ENCODE measurements at places on chromosomes 12 and 14.

DNA sequence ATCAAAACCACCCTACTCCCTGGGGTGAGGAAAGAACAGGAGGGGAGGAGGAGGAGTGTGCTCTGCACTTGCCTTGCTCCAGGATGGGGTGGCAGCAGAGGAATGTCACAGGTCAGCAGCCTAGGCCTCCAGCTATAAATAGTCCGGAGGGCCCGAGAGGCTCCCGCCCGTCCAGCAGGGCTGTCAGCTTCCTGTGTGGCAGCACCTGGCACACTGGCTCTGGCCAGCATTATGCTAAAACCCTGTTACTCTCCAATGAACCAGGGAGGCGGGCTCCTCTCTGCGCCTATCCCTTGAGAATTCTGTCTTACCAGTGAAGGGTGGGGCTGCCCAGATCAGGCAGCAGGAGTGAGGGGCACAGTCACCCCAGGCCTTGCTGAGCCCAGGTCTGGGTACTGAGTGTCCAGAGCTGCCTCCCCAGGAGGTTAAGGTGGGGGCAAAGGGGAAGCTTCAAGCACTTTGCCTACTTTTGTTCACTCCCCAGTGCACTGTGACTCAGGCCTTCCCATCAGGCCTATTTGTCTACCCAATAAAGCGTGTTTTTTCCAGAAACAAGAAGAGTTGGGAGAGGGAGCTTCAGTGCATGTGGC is 1.2 kb upstream of the COX14 start:
- no peak for DNase-seq

GRCh38 chr12:107178776-107179175 is 85.4 kb upstream of the CRY1 start:
- DNase-seq = no peak

- no peak for DNase-seq
Observed at GRCh38 chr12:41474001-41474400, 285.9 kb downstream of the PDZRN4 start.

DNA sequence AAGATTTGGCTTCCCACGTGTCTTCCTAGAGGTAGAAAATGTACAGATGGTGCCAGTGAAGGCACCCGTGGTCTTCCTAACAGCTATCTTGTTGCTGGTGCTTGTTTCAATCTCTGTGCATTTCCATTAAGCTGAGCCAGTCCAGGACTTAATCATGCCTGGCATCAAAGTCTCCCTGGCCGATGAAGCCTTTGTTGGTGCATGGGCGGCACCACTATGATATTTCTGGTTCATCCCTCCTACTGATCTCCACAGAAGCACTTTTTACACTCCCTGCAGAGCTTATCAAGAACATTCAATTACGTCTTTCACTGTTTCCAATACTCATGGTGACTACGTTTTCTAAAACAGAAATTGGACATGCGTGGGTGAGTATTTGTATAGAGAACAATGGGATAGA is 128.4 kb downstream of the TTC8 start:
- no peak for DNase-seq

- no peak for DNase-seq
Observed at GRCh38 chr12:56377310-56377988, 14.8 kb upstream of the APOF start.

DNA sequence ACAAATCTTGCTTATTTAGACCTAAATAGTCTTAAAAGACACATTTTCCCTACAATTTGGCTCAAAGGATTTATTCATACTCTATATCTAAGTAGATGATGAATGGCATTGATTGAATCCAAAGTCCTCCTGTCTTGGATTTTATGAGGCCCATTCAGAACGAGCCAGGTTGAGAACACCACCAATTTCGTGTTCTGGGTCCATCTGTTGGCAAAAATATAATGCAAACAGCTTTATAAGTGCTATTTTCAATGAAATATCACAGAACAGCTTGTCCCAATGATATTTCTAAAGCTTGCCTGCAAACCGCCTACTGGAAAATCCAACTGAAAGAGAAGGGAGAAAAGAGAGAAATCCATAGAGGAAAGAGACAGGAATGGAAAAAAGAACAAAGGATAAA is 204.8 kb upstream of the GARIN6 start:
- DNase-seq = no peak

DNA sequence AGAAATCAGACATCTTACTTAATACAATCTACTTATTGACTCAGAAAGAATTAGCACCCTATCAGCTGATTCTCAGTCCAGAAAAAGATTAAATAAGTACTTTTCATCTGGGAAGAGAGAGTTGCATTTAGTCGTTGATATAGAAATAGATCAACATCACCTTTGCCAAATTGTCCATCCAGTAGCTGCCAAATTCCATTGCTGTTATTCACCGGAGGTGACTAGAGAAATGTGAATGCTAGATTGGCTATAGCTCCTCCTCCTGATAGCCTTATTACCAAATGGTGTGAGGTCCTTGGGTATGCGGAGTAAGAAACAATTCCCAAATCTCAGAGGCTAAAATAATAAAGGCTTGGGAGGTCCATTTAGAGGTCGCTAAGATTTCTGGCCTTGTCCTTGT is 723.3 kb upstream of the FLRT2 start:
- DNase-seq = no peak

- no peak for DNase-seq
Observed at GRCh38 chr14:55153951-55154350, 24.9 kb downstream of the LGALS3 start.

DNA sequence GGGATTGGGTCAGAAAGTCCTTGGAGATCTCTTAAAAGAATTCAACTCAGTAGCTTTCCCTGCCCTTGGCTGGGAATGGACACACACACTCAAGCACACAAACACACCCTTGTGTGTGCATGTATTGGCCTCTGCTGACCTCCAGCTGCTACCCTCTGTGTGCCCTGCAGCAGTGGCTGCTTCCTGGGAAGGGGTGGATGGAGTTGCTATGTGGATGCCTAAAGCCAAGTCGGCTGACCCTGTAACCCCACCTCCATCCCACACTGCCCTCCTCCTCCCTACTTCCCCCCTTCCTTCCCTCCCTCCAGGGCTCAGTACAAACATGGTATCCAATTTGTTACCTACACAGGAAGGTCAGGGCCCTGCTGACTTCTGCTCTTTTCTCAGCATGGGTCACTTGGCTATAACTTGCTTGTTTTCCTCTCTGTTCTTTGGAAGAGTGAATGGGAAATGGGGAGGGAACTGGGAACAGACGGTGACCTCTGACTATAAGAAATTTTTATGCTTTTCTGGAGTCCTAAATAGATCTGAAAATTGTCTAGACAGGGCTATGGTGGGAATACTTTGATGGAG is 351.6 kb upstream of the TBX3 start:
- no peak for DNase-seq

DNA sequence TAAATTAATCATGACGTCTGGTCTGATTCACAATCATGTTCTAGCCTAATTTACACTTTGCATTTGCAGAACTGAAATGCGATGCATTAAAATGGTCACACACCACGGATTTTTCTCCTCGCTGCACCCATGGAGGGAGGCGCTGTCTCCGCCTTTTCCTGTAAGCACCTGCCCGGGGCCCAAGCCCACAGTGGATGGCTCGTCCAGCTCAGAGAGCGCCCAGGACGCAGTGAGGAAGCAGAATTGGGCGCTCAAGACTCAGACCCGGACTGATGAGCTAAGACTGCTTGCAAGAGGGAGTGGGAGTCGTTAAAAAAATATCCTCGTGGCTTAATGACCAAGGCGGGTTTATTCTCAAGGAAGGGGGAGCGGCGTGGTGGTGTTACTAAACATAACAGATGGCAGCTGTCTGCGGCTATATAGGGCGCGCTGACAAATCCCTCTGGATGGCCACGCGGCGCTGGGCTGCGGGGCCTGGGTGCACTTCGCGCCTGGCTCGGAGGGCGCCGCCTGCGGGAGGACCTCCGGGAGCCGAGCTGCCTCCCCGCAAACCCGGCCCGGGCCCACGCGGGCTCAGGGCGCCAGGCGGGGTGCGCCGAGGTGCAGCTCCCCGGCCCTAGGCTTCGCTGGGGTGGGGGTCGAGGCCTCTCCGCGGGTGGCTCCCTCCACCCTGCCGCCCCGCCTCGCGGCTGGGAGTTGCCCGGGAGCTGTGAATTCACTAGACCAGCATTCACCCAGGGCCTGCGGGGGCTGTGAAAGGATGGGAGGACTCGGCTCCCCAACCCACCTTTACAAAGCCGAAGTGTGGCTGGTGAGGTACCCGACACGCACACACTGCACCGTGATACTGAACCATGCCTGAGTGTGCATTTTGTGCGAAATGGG is 78.7 kb downstream of the PPM1A start:
- DNase-seq = peak; percentile 52

DNA sequence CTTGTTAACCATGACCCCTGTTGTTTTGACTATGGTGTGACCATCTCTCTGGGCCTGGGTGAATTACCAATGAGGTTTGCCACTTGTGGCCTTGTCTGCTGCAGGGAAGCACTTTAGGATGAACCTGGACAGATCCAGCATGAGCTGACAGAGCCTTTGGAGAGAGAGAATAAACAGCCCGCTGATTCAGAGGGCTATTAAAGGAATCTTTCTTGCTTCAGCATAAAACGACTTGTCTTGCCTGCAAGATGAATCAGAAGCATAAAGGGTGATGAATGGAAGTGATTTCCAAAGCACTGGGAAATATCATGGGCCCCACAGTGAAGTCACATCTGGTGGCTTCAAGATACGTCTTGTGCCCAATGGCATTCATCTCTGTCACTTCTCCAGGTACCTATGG is 69.0 kb upstream of the WSCD2 start:
- no peak for DNase-seq

GRCh38 chr14:90676356-90676755 is 139.9 kb downstream of the TTC7B start:
- no peak for DNase-seq

Data from activated T-cell treated with anti-CD3 and anti-CD28 coated beads, Interleukin-2, amount 50 U/mL, for 72 hours (primary cell).